Caco-2 (cell line): ENCODE measurements at places on chromosomes 3 and 15. TPM values are rescaled to one million over a fixed set of nuclear protein-coding genes. Genes with fewer than 3 reads are reported as not detected.

GRCh38 chr3:192935441-192935840 lies 17.8 kb upstream of the MB21D2 start:
- DNase-seq, result no peak

DNA sequence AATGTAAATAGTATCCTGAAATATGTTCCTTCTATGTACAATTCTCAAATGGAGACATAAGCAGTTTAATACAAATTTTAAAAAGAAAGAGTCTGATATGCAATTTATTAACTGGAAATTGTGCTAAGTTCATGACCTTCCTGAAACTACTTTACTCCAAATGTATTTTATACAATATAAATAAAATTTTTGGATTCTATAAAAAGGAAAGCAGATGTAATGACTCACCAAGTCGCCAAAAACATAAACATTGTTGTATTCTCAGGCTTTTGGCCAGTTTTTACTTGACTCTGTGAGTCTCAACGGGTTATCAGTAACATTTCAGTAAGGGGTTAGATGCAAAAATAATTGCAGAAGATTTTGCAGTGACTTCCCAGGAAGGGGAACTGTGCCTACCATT lies 948.2 kb downstream of the EPHA3 start:
- no peak for DNase-seq

DNA sequence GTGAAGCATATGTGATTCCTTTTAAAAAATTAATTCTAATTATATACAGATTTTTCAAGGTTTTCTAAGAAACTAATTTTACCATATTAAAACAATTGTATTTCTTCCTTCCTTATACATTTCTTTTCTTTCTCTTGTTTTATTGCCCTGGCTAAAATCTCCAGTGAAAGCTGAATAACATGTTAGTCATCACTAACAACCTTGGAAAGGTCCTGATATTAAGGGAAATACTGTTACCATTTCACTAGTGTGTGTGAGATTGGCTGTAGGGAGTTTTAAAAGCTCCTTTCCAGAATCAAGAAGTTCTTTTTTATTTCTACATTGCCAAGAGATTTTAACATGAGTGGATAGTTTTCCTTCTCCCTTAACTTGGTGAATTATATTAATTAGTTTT lies 229.7 kb upstream of the EIF1B start:
- no peak for DNase-seq

GRCh38 chr3:157263027-157263426 lies 103.1 kb upstream of the CCNL1 start:
- no peak for DNase-seq

MCF2L2 gene
- 3.9 and 4.6 TPM in 2 replicates for total RNA-seq

CYP1A2 gene
- total RNA-seq, result not detected in 2 replicates

TMEM207 gene
- 0.65 TPM in 1 of 2 replicates, not detected in the other for total RNA-seq
